ENCODE measurements at places on chromosomes 7 and 10.

DNA sequence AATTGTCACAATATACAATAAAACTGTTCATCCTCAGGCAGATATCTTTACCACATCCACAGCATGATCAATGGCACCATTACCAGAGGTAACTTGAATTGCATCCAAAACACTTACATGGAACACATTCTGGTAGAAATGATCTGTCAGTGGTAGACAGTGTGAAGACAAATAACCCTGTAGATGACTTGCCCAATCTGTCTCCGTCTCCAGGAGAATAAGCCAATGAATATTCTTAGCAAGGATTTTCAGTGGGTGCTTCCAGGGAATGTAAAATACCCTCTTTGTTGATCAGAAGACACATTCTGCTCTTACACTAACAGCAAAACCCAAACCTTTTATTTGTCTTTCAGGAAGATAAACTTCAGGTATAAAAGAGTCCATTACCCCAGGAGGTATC is 43.8 kb downstream of the VWC2 start:
- no peak for DNase-seq

GRCh38 chr7:50349963-50350944 is 45.7 kb downstream of the IKZF1 start:
- DNase-seq, result peak; percentile 35

DNA sequence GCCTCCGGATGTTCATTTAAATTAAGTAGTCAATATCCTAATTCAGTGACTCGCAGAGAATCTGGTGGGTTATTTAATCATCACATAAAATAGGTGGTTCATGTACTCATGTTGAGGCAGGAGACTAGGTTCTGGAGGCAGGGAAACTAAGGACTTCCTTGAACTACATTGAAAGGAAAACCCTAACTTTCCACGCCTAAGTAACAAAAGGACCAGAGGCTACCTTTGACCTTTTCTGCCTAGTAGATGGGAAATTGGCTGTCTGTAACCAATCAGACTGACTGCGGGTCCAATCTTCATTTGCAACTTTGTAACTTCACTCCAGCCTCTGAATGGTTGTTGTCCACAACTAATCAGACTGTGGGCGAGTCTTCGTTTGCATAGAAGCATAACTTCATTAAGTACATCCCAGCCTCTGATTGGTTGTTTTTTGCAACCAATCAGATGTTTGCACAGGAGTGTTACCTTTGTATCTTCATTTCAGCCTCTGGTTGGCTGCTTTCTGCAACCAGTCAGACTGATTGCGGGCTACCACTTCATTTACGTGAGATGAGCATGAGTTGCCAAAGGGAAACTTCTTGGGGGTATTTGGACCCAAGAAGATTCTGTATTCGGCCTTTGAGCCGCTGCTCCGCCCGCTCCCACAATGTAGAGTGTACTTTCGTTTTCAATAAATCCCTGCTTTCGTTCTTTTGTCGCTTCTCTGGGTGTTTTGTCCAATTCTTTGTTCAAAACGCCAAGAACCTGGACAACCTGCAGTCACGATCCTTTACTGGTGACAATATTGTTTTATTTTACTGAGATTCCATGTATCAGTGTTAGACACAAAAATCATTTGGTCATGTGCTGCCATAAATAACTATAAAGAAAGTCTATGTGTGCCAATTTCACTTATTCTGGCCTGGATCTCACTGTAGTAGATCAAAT is 1.7 kb upstream of the ST7 start:
- peak; percentile 96 for DNase-seq

GRCh38 chr7:5773661-5774086 is 7.8 kb downstream of the RNF216 start:
- DNase-seq, result no peak

DNA sequence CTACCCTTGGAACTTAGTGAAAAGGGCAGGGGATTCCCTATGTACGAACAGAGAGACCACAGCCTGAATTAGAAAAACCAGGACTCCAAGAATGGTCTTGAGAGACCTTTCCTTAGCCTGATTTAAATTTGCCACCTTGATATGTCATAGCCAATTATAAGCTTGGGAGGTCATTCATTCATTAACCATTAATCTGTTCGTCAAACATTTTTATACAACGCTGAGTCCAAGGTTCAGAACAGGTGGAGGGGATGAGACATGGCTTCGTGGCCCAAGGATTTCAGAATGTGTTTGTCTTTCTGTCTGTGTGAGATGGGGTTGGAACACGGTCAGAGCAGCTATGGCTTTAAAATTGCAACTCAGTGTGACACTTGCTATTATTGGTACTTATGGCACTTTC is 158.0 kb downstream of the PAXIP1 start:
- no peak for DNase-seq

All from K562 (cell line).